ENCODE measurements at places on chromosomes 7 and 10.

- no peak for DNase-seq
Observed at GRCh38 chr7:134996097-134996550, 9.8 kb downstream of the AGBL3 start.

DNA sequence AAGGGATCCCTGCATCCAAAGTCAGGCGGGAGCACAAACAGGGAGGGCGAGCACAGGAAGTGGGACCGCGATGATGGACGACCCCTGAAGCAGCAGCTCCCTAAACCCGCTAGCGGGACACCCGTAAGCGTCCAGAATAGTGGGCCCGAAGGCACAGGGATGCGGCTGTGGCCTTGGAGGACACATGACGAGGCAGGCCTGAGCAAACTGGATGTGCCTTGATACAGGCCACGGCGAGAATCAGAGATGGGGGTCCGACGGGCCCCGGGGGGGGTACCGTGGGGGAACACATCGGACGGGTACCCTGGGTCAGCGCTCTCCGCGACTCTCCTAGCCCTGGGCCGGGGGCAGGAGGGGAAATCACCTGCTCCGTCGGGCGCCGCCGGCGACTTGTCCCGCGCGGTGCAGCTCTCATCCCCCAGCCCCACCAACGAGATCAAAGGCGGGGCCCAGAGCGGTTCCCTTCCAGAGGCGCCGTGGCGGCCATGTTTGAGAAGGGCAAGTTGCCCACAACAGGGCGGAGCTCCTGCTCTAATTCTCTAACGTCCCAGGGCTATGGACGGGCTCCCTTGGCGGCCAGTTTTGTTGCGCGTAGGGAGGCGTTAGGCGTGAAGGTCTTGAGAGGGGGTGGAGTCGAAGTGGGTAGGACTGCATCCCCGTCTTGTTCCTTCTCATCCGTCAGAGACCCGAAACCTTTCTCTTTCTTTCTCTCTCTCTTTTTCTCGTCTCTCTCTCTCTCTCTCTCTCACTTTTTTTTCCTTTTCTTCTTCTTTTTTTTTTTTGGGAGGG lies at the start of gene CUEDC2:
Gene CUEDC2 (minus strand): TSS at position 413 of the 789 bp plus-strand sequence. CDS start 7,386 bp downstream, outside the sequence.
- peak; percentile 98 for DNase-seq

DNA sequence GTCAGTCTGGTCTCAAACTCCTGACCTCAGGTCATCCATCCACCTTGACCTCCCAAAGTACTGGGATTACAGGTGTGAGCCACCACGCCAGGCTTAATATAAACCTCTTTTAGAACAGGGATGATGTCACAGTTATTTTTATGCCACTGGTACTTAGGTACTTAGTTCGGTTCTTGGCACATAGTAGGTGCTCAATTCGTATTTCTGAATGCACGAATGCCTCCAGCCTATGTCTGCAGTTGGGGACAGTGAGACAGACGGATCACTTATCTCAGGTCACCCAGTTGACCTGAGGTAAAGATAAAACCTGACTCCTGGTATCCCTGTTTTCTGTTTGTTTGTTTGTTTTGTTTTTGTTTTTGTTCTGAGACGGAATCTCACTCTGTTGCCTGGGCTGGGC lies 6.1 kb upstream of the NAT16 start:
- DNase-seq: no peak

- no peak for DNase-seq
Observed at GRCh38 chr7:121517591-121517990, 121.5 kb upstream of the FAM3C start.

DNA sequence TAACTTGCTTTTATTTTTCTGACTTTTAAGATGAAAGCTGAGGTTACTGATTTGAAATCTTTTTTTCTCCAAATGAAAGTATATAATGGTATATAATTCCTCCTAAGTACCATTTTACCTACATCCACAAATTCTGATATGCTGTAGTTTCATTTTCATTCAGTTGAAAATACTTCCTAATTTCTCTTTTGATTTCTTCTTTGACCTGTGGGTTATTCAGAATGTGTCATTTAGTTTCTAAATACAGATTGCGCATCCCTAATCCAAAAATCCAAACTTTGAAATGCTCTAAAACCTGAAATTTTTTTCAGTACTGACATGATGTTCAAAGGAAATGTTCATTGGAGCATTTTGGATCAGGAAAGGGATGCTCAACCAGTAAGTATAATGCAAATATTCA lies 168.7 kb downstream of the CELF2 start:
- no peak for DNase-seq

DNA sequence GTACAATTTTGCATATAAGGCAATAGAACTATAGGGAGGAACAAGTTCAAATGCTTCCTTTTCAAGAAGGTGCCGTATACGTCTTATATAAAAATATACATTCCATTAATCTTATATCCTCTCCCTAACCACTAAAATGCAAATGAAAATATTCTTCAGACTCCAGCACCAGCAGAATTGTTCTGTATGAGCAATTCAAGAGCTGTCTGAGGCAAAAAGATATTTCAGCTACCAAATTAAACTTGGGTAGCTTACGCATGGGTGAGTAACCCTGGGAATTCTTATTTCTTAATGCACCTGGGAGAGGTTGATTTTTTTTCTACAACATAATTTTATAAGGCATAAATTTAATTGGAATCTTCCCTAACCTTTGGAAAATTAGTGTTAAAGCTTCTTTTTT lies 42.2 kb upstream of the GSDME start:
- no peak for DNase-seq

DNA sequence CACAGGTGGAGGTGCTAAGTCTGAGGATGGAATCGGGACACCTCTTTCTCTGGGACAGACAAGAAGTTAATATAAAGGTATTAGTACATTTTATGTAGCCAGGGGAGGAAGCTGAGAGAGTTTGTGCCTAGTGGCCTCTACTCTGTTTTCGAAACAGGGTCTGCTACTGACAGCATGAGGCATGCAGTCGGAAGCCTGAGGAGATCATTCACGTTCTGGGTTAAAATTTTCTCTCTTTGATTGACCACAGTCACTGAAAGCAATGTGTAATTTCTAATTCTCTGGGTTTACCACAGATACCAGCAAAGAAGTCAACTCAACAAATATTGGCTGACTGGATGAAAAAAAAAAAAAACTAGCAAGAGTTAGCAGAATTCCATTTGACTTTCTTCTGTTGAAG lies 53.3 kb upstream of the KCTD7 start:
- no peak for DNase-seq

GRCh38 chr7:154916381-154916780 lies 86.5 kb downstream of the PAXIP1 start:
- no peak for DNase-seq

DNA sequence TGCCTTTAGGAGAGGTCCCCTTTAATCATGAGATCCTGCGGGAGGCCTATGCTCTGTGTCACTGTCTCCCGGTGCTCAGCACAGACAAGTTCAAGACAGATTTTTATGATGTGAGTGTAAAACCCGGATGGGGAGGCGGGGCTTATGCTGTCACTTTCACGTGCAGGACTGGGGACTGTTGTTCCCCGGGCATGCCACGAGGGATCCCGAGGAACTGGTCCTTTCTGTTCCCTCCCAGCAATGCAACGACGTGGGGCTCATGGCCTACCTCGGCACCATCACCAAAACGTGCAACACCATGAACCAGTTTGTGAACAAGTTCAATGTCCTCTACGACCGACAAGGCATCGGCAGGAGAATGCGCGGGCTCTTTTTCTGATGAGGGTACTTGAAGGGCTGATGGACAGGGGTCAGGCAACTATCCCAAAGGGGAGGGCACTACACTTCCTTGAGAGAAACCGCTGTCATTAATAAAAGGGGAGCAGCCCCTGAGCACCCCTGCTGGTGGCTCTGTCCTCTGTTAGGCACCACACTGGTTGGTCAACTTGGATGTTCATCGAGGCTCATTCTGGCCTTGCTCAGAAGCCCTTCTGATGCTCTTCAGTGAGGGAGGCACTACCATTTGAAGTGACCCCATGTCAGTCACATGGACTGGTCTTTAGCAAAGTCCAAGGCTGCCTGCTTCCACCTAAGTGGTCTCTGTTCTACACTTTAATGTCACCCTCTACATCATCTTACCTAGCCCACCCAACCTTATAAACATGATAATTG lies 2.8 kb downstream of the COPS6 start:
- peak; percentile 58 for DNase-seq

DNA sequence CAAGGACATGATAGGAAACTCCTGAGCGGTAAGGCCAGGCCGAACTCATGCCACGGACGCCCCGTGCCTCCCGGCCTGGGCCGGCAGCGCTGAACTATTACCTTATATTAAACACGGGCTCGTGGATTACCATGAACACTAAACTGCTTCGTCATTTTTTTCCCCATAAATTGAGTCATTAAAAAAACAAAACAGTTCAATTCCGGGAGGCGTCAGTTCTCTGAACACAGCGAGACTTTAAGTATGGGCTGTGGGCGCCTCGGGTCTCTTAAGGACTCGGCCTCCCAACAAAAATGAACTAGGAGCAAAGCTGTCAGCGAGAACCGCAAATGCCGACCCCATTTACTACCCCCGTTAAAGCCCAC lies 519 bp downstream of the PITRM1 start:
- peak; percentile 83 for DNase-seq

GRCh38 chr10:48844616-48845015 lies 95.0 kb downstream of the LRRC18 start:
- no peak for DNase-seq

GRCh38 chr7:77265666-77266065 lies 66.0 kb upstream of the FGL2 start:
- DNase-seq: no peak

- no peak for DNase-seq
Observed at GRCh38 chr7:13894377-13894776, 95.1 kb downstream of the ETV1 start.

Data from fibroblast of skin of right biceps (primary cell).